Skin of body (tissue), 3 donors: ENCODE measurements at places on chromosomes 6 and 20. TPM values are rescaled to one million over a fixed set of nuclear protein-coding genes. Genes with fewer than 3 reads are reported as not detected.

GRCh38 chr6:91149956-91150705, 563.3 kb upstream of the MAP3K7 start:
- DNase-seq: no peak

DNA sequence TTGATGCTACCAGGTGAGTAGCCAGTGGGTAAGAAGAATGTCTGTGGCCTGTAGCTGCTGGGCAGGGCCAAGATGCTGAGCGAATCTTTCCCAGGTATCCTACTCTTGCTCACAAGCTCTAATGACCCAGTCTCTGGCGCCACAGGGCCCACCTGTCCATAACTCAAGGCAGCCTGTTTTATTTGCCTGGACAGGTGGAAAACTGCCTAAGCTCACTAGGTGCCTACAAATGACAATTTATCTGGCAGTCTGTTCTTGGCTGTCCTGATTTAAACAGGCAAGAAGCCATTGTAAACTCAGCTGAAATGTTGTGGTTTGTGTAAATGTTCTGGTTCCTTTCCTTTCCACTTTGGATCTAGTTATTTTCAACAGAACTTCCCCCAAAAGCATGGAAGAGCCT, 113.3 kb downstream of the TCP11 start:
- no peak for DNase-seq

DNA sequence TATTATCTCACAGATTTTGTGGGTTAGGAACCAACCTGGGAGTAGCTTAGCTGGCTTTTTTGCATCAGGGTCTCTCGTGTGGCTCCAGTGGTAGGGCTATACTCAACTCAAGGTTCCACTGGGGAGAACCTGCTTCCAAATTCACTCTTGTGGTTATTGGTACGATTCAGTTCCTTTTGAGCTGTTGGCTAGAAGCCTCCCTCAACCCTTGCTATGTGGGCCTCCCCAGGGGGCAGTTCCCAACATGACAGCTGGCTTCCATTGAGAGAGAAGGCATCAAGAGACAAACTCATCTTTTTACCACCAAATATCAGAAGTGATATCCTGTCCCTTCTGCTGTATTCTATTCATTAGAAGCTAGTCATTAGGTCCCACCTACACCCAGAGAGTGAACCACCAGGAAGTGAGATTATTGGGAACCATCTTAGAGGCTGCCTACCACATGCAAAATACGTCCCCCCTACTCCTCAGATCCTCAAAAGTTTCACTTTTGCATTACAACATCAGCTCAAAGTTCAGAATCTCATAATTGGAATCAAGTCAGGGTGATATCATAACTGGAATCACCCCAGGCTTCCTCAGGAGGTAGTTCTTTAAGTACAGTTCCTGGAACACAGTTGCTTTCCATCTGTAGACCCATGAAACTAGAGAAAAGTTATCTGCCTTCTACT, 30.9 kb downstream of the MKKS start:
- no peak for DNase-seq

GRCh38 chr6:24898676-24899075, 37.1 kb downstream of the RIPOR2 start:
- DNase-seq: no peak

DNA sequence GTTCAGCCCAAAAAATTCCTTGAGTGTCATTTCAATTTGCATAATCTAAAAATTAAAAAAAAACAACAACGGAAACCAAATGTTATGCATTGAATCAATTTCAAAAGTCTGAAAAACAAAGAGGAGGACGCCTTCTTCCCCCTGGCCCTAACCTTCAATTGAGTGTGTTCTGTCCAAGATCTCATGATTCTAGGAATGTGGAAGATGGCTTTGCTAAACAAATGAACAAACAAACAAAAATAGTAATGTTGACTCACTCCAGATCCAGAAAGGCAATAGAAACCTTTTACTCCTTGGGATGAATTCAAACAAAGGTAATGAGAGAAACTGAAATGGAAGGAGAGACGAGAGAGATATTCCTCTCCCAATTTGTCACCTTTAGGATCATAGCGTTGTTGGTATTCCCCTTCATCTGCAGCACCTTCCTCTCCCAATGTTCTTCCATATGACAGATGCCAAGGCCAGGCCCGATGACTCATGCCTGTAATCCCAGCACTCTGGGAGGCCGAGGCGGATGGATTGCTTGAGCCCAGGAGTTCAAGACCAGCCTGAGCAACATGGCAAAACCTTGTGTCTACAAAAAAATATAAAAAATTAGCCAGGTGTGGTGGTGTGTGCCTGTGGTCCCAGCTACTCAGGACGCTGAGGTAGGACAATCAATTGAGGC, 109.2 kb upstream of the ADGRF1 start:
- no peak for DNase-seq

GRCh38 chr6:153563001-153563400, 431.9 kb upstream of the RGS17 start:
- no peak for DNase-seq

DNA sequence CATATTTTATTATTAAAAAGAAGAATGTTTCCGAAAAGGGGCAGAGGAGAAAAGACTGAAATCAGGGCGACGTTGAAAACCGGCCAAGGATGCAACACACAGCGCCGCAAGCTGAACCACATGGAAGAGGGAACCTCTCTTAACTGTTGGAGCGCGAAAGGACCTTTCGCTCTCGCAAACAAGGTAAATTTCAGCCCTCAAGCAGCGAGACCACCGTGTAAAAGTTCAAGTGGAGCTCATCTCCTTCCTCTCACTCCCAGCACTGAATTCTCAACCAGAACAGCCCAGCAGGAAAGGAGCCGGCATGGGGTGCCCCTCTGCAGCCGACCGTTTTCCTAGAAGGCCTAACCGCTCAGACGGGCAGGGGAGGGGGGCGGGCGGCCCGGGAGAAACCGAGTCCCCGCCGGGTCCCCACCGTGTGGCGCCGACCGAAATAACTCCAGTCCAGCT, 621 bp downstream of the GPR63 start:
- DNase-seq: no peak

GRCh38 chr6:136511397-136511796, 38.8 kb downstream of the MAP7 start:
- DNase-seq: no peak

GRCh38 chr20:10309326-10309725, 90.7 kb downstream of the SNAP25 start:
- DNase-seq: no peak

- no peak for DNase-seq
These were observed 67.7 kb upstream of the NOTCH4 start for GRCh38 chr6:32291543-32291942.

DNA sequence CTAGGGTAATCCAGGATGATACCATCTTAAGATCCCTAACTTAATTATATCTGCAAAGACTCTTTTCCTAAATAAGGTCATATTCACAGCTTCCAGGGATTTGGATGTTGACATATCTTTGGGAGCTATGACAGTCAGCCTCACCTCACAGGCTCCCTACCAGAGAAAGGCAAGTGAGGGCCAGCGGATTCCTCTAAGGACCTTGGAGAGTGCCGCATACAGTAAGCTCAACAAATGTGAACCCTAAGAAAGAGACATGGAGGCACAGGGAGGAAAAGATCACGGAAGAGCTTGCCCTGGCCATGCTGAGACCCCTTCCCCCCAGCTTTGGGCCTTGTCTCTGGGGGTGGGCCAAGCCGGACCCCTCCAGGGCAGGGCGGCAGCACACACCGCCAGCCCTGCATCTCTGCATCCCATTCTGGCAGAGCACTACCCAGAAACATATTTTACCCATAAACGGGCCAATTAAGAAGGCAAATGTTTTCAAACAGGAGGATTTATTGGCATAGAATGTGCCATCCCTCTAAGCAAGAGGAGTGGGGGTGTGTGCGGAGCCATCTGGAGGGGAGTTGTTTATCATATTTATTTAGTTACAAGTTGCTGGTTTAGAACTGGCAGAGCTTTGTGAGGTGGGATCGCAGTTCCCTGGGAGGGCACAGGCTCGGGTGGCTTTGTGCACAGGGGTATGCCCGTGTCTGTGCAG, 55.4 kb downstream of the CHMP4B start:
- DNase-seq: no peak

DNA sequence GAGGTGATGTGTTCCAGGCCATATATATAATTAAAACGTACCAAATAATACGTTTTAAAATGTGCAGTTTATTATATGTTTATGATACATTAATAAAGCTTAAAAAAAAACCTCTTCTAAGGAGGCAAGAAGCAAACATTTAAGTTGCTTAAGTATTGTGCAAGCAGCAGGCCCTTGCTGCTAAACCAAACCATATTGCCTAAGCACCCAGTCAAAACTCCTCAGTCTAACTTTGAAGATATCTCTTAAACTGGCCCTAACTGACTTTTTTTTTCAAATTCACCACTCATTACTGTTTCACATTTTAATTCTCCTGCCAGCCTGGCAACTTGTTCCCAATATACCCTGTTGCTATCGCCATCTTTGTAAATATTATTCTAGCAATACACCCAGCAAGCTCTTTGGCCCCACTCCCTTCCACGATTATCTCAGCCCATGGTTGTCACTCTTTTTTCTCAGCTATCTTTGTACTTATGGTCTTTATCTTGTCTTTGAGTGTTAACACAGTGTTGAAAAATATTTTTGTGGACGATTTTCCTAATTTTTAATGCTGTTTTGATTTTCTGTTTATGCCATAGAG, 60.9 kb downstream of the C6orf58 start:
- DNase-seq: no peak

DNA sequence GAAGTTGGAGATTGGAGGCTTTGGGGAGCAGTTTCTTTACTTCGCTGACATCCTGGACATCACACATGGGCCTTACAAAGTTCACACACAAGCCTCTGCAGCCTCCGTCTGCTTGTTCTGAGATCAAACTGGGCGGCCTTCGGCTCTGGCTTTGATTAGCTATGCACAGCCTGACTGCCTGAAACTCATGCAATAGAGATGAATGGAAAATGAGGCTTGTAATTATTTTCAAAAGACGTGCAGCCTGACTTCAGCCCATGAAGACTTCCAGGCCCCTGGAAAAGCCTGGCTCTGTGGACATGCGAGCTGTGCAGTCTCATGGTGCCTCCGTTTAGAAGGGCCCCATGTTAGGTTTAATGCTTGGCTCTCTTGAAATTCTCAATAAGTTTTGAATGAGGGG, 480.5 kb upstream of the SULF2 start:
- peak; percentile 23 for DNase-seq

- DNase-seq: no peak
These were observed 52.9 kb upstream of the SLC22A16 start for GRCh38 chr6:110529355-110529754.

DNA sequence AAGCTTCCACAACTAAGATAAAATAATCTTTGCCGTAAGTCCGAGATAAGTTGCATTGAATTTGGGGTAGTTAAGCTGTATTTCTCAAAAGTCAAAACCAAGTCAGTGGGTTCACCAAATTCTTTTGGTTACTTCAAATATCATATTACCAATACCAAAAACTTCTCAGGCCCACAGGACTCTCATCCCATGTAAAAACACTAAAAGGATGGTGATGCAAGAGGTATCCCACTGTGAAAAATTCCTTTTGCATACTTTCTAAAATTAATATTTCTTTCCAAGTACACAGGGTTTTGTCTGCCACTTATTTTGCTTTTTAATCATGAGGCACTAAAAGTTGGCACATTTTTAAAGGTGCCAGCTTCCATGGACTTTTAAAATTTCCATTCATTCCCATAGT, 151.3 kb downstream of the GJA10 start:
- no peak for DNase-seq

DNA sequence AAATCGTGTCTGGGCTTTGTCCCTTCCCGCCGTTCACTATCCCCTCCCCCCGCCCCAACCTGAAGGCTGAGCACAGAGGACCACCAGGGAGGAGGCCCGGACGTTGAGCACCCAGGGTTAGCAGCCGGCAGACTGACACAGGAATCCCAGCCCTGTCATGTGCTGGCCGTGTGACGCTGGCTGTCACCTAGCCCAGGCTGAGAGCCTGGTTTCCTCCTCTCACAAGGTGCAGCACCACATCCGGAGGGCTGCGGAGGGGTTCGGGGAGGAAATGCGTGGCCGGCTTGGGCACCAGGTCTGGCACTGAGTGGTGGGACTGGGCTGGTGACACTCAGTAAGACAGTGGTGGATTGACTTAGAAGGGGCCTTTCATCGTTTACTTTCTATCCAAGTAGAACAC, 4.6 kb upstream of the LSM14B start:
- no peak for DNase-seq

DNA sequence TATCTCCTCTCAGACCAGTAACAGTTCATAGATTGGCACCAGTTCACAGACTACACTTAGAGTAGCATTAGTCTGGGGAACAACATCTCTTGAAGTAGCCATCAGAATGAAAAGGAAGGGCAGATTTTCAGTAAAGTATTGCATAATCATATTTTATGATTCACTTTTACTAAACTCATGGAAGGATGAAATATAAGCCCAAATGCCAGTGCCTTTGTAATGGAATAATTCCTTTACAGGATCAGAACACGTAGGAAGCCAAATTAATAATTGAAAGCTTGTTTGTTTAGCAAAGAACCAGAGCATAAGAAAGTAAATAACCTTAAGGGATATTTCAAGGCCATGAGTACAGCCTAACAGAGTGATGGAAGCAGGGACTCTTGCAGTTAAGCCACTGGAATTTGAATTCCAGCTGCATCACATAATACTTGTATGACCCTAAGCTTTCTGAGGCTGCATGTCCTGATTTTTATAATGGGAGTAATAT, 11.4 kb upstream of the LOC128125822 start:
- no peak for DNase-seq

DNA sequence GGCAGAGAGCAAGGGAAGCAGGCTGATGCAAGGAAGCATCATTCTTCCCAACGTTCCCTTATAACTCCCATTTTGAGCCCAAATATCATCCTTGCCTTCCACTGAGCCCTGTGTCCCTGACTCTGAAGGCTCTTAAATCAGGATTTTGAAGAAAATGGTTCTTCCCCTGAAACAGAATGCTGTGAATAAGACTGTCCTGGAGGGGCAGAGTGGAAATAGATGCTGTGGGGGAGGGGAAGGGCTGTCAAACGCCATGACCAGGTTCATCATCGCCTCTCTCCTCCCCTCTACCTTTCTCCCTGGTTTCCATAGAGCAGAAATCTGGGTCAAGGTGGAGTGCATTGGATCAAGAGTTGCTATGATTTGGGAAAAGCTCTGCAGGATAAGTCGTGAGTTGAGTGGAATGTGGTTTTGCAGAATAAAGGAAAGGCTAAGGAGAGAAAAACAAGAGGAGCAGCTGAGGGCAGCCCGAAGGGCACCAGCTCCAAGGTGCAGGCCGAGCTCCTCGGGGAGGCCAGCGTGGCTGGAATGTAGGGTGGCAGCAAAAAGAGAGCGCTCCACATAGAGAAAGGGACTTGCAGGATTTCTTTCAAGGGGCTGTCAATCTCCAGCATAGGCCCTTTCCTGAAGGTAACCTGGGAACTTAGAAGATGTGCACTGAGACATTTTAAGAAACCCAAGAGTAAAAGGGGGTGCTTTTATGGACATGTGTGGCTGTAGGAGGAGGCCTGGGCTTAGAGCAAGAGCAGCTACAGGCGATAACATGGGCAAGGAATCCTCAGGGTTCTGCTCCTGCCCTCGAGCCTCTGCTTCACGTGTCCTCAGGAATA, 120.8 kb upstream of the CDYL start:
- DNase-seq: no peak

Gene C4B
- 4.2 TPM for total RNA-seq

Gene FOXP4
- total RNA-seq: 2.0 TPM

Gene GGTLC1
- total RNA-seq: not detected

Gene GTF2H4
- total RNA-seq: 14.3 TPM

Gene GABRR1
- total RNA-seq: 0.20 TPM
